ENCODE measurements at places on chromosomes 12 and 14. TPM values are rescaled to one million over a fixed set of nuclear protein-coding genes. Genes with fewer than 3 reads are reported as not detected.

DNA sequence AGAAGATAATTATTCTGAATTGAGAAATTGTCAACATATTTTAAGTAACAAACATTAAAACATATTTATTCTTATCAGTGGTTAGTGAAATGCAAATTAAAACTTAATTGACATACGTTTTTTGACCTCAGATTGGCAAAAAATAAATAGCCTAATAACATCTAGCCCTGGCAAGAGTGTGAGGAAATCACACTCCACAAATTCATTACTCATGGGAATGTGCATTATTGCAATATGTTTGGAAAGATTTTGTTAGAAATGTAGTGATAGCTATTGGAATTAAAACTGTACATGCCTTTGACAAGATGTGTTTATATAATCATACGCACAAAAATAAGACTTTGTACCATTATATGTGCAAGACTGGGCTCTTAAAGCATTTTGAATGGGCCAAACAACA, 168.6 kb downstream of the KITLG start:
- DNase-seq, result no peak

GUCY2C gene
- not detected for total RNA-seq

DNA sequence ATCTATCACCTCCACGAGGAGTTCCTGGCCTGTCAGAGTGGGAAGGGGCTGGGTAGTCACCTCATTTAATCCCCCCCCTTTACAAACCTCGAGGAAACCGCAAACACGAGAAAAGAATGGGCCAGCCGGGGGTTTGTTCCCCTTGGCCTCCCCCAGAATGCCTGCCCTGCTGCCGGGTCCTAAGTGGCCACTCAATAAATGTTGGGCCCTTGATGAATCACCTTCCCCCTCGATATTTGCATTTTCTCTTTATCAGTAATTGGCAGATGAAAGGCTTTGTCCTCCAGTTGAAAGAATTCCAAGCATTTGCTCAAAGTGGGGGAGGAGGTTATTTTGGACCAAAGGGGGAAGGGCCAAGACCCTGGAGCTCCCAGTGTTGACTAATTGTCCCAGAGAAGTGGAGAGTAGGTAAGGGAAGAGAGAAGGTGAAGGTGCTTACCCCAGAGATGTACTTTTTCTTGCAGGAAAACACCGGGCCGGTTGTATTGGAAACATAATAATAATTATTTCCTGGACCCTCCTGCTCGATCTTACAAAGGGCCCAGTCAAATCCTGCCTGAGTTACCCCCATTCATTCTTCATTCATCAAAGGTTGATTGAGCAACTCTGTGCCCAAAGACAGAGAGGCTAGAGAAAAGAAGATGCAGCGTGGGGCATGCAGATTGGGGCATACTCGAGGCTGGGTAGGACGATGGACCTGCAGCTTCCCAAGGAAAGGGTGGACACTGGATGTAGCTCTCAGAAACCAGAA, 1.9 kb upstream of the KDM2B start:
- peak; percentile 62 for DNase-seq

SLC7A8 gene
- total RNA-seq, result 1.1 TPM

DNA sequence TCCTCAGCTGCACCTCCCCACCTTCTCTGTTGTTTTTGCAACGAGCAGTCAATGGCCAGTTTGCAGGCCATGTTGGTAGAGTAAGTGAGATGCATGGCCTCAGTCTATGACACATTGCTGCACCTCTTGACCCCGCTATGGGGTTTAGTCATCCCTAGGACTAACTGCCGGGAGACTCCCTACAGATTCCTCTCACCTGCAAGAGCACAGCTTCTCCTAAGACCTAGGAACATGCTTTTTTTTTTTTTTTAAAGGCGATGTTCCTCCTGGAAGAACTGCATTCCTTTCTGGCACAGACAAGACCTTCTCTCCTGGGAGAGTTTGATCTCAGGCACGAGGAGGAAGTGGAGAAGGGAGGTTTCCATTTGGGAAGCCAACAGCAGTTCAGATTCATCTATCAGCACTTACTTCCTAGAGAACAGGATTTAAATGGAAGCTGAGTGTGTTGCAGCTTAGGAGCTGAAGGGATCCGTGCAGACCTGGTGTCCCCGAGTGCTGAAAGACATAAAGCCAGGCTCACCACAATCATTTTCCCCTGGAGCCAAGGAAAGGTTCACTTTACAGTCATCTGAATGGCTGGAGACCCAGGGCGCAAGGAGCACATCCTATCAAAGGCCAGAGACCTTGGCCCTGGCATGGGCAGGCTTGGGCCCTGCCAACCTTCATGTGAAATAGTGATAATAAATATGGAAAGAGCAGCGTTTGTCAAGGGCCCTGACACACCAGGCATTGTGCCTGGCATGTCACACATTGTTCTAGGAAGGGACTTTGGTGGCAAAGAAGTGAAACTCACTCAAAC, 104.1 kb downstream of the LGMN start:
- DNase-seq, result no peak

RDH12 gene
- total RNA-seq, result not detected

DLK1 gene
- total RNA-seq, result not detected

- DNase-seq, result no peak
Measured at GRCh38 chr12:104741077-104741476, 217.0 kb downstream of the SLC41A2 start.

ANKRD33 gene
- total RNA-seq, result 0.95 TPM

BEST3 gene
- total RNA-seq, result 0.18 TPM

GRCh38 chr12:119998471-119999245, 9.6 kb downstream of the BICDL1 start:
- DNase-seq, result no peak

DNA sequence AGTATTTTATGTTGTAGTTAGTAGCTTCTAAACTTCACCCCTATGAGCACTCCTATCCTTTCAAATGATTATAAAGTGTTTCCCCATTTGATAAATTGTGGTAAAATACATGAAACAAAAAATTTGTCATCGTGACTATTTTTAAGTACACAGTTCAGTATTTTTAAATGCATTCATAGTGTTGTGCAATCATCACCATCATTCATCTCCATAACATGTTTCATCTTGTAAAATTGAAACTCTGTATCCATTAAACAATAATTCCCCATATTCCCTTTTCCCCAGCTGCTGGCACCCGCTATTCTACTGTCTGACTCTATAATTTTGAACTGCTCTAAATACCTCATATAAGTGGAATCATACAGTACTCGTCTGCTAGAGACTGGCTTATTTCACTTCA, 52.5 kb downstream of the ATP23 start:
- DNase-seq, result no peak

DNA sequence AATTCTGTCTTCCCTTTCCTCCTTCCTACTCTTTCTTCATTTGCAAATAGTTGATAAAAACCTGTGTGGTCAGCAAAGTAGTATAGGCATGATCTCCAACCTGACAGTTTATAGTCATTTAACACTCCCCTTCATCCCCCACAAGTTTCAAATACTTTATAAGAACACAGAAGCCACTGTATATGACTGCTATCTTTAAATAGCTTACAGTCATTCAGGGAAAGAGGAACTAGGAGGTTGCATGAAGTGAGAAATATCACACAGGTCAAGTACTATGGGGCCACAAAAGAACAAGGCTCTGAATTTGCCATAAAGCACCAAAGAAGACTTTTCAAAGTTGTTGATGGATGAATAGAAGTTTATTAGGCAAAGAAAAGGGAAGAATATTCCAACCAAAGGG, 431.3 kb downstream of the NPAS3 start:
- DNase-seq, result no peak

DNA sequence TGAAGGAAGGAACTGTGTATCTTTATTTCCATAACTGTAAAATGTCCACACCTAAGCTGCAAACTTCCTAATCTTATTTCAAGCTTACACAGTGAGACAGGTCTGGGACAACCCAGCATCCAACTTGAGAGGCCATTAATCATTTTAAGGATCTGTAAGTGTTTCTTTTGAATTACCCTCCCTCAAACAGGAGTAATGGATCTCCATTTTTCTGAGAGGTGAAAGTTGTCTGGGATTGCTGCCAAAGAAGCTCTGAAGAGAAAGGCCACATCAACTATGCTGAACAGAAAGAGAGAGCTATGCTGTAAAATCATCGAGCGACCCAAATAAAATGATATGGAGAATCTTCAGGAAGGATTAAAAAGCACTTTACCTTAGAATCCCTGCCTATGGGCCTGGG, 131.7 kb upstream of the CPNE8 start:
- no peak for DNase-seq

DNA sequence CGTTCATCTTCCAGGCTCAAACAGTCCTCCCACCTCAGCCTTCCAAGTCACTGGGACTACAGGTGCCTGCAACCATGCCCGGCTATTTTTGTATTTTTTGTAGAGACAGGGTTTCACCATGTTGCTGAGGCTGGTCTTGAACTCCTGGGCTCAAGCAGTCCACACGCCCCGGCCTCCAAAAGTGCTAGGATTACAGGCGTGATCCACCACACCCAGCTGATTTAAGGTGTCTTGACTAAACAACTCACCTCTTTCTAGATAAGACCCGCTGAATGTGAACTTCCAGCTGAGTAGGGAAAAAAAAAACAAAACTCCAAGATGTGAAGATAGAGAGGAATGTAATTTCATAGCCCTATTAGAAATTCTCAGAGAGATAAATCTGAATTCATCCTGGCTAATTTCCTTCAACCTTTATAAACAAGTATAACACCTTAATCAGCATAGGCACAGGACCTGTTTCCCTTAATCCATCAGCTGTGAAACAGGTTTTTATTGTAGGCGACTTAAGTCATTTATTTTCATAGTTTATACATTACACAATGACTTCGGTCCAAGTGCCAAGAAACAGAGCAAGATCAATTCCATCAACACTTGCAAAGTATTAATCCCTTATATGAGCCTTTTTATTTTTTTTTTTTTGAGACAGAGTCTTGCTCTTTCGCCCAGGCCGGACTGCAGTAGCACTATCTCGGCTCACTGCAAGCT, 51.5 kb downstream of the HCAR2 start:
- DNase-seq, result no peak

PPFIA2 gene
- total RNA-seq, result not detected

DNA sequence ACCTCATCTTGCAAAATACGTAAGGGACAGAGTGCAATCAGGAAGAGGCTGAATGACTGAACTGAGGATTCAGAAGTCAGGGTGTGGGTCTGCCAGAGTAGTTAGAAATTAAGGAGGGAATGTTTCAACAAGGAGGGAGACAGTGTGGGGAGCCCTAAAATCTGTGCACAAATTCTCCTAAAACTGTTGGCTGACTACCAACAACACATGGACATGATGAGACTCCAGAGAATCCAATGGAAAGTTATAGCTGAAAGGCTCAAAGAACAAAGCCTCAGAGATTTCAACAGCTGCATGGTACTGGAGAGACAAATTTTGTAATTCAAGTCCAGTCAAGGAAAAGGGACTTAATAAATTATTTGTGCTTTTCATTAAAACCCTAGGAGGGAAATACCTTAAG, 36.1 kb upstream of the NEDD1 start:
- no peak for DNase-seq

DCN gene
- total RNA-seq, result not detected

- DNase-seq, result no peak
Measured at GRCh38 chr12:1594006-1594260, 448 bp downstream of the FBXL14 start.

TDRD9 gene
- 0.83 TPM for total RNA-seq
